Stimulated activated CD4-positive, alpha-beta T cell treated with anti-CD3 and anti-CD28 coated beads, Interleukin-15, amount 100 ng/mL, for 1 hour (primary cell): ENCODE measurements at places on chromosomes 2 and 18.

DNA sequence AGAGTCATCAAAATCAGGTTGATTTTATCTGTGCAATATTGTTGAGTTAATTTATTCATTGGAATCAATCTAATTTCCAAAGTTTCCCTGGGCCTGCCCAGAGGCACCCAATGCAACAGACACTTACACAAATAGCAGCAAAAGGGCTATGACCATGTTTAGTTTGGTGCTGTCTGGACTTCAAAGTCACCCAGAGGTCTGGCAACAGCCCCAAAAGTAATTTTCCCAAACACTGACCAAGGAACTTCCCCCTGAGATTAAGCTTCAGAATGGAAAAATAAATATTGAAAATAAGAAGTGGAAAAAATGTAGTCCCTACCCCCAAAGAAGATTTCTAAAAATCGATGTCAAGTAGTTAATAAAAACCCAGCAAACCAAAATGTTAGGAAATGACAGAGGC, 70.9 kb upstream of the RNF152 start:
- no peak for DNase-seq

DNA sequence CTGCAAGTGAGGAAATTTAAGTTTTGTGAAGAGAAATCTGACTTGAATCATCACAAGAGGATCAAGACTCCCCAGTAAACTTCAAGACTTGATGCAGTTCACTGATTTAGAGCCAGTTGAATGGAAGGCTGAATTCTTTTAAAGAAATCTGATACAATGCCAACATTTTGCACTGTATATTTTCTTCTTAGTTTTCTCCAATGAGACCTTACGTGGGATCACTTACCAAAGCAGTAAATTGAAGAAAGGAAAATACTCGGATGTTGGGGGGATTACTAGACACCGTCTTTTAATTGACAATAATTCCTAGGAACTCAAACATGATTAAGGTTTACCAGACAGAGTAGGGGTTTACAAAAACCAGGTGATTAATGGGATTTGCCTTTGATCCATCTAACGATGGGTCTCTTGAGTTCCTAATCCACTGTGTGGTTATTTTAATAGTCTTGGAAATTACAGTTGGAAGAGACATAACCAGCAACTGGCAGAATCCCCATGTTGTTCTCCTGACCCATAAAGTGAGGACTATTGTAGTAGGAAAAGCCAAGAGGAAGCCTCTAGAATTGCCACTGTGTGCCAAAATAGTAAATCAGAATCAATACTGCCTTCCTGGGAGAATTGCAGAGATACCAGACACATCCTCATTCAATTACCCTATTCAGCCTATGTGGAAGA, 354.5 kb downstream of the PID1 start:
- DNase-seq, result no peak

DNA sequence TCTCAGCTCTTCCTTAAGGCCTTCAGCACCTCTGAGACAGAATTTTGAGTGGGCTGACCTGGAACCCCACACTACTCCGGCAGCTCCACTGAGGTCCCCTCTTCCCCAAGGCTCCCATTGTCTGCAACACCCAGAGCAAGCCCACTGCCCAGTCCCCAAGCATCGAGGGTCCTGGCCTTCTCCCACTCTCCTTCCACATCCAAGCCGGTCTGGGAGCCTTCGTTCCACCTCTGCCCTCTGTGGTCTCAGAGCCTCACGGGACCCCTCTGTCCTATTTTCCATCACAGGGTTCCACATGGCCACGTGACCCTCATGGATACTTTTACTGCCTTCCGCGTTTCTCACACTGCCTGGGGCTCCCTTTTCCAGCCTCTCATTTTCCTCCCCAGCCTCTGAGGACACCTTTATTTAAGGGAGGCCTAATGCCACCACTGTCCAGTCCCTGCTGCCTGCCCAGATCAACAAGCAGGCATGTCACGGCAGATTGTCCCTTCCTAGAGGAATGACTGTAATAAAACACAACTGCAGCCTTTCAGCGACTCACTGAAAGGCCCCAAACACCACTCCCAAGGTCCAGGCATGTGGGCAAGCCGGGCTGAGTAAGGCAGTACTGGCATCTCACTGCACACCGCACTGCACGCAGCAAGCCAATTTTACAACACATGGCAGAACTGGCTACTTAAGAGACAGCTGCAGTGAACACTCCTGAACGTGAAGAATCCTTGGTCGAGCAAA, 7.9 kb upstream of the SALL3 start:
- DNase-seq, result no peak

- DNase-seq, result no peak
Measured at GRCh38 chr2:132609101-132609890, 60.7 kb downstream of the LYPD1 start.

DNA sequence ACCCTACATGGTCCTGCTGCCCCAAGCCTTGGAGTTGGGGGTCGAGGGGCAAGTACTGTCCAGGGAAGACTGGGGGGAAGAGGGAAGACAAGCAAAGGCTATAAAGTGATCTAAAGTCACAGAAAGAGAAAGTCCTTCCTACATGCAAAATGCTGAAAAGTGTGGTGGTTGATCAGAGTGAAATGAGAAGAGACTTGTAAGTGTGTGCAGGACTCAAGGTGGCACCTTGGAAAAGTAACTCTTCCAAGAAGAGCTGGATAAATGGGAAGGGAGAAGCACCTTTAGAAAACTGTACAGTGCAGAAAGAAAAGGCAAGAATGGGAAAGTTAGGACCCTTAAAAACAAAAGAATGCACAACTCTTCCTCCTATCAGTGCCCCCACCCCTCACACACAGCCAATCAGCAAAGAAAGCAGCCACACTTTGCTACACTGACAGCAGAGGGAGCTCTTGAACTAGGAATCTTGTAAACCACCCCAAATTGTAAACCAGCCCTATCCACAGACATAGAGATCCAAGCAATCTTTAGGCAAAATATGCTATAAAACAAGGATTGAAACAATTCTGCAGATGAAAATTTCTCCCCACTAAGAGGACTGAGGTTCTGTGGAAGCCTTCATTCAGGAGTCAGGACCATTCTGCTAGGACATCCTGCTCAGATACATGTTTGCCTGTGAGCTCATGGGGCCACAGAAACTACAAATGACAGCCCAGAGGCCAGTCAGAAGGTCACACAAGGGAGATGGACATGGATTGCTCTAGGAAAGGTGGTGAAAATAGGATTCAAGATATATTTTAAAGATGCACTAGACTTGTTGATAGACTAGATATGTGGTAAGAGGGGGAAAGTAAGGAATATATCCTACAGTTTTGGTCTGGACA, 146.4 kb downstream of the FTCDNL1 start:
- no peak for DNase-seq

DNA sequence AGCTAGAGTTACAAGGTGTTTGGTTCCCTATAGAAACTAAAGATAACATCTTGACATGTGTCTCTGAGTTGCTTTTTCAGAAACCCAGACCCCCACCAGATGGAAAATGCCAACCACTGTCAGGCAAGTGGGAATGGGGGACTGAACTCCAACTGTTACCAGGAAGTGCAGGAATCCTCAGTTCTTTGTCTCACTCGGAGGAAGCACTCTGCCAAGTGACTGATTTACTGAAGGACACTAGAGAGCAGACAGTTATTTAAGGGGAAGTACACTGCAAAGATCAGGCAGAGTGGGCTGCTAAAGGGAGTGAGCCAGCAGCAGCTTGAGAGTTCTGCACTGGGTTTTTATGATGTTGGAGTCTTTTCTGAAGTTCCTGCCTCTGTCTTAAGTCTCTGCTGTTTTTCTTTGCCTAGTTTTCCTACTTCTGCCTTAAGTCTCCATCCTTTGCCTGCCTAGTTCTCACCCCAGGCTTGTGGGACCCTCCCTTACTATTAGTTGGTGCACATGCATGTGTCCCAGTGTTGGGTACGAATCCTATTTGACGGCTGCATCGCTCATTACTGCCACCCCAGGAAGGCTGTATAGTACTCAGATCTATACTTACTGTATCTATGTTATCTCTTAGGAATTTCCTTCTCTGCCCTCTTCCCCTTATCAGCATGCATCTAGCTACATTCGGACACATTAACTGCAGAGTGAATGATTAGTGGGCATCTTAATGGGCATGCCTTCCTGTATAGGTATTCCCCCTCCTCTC, 97.1 kb downstream of the TEX51 start:
- DNase-seq, result no peak

- no peak for DNase-seq
Measured at GRCh38 chr2:25347846-25348245, 6.1 kb upstream of the DNMT3A start.

DNA sequence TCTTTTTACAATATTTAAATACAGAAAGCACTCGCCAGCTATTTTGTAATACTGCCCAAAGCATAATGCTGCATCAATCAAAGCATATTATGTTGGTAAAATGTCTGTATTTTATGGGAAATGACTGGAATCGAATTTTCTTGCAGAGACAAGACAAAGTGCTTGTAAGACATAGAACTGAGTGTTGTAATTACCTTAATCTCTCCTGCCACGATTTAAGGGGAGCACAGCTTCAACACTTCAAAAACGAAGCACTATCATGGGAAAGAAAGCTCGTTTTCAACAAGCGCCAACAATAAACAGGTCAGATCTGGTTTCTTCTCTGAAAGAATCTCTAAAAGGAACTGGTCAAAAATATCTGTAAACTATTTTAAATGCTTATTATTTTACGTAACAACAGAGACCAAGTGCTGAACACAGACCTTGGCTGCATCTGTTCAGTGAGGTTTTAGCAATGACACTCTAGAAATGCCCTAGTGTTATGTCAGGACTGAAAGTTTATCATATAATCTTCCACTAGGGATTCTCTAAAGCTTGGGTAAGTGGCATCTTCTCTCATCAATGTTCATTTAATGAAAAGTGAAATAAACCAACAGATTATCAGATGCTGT, 19.0 kb downstream of the RND3 start:
- DNase-seq, result no peak

GRCh38 chr2:33859176-33859575, 260.1 kb upstream of the FAM98A start:
- no peak for DNase-seq

- no peak for DNase-seq
Measured at GRCh38 chr2:101109451-101110118, 41.6 kb downstream of the TBC1D8 start.

DNA sequence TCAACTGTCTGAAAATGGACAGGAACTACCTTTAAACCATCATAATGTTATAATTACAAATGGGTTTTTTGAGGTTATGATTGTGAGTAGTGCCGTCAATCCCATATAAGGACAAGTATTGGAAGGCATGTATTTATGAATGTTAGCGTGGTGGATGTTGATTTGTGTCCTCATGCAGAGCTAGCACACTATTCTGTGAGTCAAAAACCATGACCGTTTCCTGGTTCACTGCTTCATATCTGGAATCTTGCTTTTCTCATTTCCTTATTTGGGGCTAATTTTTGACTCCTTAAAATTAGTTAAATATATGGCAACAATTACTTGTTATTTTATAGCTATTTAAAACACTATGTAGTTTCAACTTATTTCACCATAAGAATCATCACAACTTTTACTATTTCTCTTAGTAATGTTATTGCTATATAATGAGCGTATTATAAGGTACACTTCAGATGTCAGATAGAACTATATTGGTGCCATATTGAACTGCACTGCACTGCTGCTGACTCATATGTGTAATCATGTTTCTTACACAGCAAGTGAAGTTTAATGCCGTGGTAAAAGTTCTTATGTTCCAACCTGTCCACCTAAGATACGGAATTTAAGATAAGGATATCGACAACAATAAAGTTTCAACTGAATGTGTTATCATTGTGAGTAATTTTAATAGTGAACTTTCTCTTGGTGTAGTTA, 192.8 kb downstream of the PTGR3 start:
- no peak for DNase-seq

DNA sequence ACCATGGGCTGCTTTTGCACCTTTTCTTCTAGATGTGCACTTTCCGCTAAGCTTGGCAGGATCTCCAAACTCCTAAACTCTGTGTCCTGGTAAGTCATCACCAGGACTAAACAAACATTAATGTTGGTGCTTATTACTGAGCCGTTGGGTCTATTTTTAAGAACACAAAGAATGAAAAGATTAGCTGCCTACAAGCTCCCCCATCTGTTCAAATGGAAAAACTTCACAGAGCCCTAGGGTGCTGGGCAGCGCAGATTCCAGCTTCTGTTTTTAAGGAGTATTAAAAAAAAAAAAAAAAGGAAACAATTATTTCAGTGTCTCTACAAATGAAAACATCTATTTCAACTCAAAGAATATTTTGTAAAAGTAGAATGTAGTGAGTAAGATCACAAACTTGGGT, 97.8 kb upstream of the AQP4 start:
- no peak for DNase-seq

DNA sequence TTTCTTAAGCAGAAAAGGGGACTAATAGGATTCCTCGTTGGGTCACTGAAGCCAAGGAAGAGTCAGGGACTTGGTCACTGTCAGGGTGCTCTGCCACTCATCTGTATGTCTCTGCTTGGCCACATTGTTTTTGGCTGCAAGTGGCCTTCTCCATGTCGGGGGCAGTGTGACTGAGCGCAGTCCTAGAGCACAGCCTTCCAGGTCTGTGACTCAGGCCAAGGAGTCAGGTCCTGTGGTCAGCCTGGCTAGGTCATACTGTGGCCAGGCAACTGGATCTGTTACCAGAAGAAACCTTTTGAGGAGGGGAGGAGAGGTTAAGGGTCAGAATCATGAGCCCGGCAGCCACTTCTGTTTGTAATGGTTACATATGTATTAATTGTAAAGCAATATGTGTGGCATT, 61.3 kb downstream of the GALNT1 start:
- DNase-seq, result no peak

GRCh38 chr2:3293221-3293620, 84.4 kb downstream of the EIPR1 start:
- no peak for DNase-seq

DNA sequence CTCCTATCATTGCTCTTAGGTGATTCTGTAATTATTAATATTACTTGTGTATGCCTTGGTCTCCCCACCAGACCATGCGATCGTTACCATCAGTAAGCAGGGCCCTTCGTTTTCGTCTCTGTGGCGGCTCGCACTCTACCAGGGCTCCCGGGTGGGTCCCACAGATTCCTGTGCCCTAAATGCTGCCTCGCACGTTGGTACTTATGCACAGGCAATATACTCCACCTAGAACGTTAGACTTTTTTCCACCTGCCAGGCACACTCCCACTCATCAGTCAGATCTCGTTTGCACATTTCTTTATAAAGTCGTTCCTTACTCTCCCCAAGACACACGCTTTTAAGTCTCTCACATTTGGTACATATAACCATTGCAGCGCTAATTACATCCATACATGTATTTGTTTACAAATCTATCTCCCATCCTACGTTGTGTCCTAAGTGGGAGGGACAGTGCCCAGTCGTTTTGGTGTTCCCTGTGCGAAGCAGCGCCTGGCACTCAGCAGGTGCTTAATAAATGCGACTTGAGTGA, 901 bp downstream of the FEZ2 start:
- DNase-seq, result no peak

GRCh38 chr2:152505495-152505906, 170.5 kb downstream of the FMNL2 start:
- DNase-seq, result no peak

- no peak for DNase-seq
Measured at GRCh38 chr2:11177871-11178690, 22.8 kb downstream of the SLC66A3 start.

GRCh38 chr2:10056439-10056838, 13.1 kb downstream of the KLF11 start:
- DNase-seq, result no peak
